ENCODE measurements at places on chromosomes 2 and 18.

DNA sequence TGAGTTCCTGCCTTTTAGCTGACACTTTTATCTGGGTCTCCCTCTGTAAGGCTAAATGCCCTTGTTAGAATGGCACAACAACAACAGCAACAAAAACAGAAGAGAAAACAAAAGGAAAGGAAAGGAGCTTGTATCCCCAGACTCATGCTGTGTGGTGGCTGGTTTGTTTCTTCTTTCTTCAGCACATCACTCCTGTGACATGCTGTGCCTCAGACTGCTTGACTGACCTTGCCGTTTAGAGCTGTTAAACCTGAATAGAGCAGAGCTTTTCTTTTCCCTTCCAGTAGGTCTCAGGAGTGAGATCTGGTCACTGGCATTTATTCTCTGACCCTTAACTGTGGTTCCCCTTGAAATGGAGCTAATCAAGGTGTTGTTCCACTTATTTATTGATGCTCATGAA, 18.9 kb downstream of the GALNT13 start:
- DNase-seq: no peak

DNA sequence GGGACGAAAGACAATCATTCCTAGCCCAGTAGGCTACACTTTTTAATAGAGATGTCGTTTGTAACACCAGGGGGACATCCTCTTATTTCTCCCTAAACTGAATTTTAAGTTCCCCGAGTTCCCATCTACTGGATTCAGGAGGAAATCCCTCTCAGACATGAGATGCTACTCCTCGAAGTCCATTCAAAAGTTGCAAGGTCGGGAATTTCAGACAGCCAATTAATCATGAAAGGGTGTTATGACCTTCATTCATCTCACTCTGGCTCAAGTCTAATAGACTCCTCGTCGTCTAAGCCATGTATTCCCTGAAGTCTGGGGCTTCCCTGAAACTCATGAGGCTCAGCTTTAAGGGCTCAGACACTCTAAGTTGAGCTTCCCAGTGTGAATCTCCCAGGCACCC, 1.2 kb upstream of the DSC3 start:
- no peak for DNase-seq

GRCh38 chr2:141439524-141439923, 691.3 kb downstream of the LRP1B start:
- no peak for DNase-seq

DNA sequence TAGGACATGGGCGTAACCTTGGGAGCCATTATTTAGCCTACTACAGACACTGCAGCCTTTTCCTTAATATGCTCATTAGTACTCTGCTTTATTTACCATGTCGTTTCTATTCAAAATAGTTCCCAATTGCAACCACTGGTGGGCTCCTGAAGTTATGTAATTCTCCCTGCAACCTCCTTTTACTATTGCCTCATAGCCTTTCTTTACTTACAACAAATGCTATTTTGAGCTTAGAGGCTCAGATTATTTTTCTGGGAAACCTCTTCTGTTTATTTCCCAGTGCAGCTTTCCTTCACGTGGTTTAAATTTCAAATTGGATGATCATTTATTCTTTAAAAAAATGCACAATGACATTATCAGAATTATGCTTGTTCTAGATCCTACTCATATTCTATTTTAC, 492.3 kb upstream of the TMEFF2 start:
- no peak for DNase-seq

DNA sequence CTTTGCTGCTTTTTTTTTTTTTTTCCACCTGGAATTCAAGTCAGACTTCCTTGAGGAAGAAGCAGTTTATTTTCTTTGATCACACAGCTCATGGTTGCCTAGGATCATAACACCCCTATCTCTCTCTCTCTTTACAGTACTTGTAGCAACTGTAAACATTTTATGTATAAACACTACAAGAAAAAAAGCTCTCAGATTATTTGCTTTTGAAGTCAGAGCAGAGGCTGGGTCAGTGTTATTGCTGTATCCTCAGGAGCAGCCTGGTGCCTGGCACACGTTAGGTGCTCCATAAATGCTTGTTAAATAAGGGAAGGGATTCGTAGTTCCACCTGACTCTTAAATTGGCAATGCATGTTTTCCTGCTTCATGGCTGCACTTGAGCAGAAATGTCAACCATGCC, 221.2 kb downstream of the TGIF1 start:
- no peak for DNase-seq

DNA sequence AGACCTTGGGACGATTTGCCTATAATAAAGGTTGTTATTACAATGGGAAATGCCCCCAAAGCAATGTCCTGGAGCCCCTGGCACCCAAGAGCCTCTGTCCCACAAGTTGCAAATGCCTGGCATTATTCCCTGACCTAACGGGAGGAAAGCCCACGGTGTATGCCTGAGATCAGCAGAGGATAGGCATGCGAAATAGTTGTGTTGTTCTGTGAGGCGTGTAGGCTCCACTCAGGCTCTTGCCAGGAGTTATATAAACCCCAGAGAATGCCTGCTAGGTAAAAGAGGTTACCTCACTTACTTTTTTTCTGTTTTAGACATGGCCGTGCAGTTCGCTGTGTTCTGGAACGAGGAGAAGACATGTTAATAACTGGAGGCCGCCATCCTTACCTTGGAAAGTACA, 52.1 kb downstream of the AOX1 start:
- no peak for DNase-seq

DNA sequence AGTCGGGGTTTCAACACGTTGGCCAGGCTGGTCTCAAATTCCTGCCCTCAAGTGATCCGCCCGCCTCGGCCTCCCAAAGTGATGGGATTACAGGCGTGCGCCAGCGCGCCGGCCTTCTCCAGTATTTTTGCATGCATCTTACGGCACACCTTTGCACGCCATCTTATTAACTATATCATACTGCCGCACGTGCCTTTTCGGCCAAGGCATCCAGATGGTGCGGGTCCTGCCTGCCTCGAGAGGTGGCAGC, 765 bp upstream of the ING5 start:
- DNase-seq: no peak

GRCh38 chr2:65319072-65319673, 91.5 kb downstream of the ACTR2 start:
- no peak for DNase-seq

DNA sequence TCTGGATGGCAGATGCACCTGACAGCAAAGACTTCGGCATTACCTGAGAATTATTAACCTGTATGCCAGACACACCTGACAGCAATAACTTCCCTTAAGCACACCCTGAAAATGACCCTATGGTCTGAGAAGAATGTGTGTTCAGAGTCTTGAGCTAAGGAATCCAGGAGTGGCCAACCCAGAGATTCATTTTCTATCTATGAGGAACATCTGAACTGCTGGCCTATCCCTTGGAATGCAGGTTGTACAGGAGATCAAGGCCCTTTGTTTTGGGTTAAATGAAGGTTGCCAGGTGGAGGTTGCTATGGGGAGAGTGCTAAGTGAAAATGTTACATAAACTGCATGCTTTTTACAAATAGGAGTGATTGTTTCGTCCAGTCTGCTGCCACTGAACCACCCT, 200.9 kb upstream of the MEIS1 start:
- no peak for DNase-seq

GRCh38 chr2:227816507-227817294, 3.1 kb downstream of the CCL20 start:
- no peak for DNase-seq

GRCh38 chr18:31612124-31612523, 20.4 kb downstream of the TTR start:
- DNase-seq: no peak

DNA sequence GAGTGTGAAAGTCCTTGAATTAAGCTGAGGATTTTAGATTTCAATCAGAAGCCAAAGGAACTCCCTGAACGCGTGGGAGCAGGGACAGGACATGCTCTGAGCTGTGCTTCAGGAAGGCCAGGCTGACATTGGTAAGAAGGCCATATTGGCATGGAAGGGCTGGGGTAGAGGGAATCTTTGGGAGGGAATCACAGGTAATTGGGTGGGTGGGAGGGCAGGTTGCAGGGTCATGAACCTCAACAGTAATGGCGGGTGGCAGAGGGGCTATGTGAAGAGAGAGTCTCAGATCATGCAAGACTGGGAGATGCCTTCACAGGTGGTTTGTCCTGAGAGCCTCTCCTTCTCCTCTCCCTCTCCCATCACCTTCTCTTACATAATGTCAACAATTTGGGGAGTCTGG, 18.6 kb upstream of the CELF4 start:
- DNase-seq: no peak

DNA sequence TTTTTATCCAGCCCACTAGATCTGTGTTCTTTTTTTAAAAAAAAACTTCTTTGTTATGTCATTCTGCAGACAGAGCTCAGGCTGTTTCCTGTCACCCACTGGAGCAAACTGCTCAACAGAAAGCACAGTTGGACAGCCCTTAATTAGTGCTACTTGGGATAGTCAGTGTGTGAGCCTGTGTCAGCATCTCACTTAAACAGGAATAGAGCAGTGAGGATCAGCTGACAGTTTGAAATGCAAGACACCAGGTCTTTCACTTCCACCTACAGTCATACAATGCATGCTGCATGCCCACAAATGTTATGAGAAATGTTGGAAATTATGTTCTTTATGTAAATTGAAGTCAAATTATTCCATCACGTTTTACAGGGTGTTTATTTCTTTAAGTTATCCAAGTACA, 174.9 kb downstream of the NR4A2 start:
- no peak for DNase-seq

DNA sequence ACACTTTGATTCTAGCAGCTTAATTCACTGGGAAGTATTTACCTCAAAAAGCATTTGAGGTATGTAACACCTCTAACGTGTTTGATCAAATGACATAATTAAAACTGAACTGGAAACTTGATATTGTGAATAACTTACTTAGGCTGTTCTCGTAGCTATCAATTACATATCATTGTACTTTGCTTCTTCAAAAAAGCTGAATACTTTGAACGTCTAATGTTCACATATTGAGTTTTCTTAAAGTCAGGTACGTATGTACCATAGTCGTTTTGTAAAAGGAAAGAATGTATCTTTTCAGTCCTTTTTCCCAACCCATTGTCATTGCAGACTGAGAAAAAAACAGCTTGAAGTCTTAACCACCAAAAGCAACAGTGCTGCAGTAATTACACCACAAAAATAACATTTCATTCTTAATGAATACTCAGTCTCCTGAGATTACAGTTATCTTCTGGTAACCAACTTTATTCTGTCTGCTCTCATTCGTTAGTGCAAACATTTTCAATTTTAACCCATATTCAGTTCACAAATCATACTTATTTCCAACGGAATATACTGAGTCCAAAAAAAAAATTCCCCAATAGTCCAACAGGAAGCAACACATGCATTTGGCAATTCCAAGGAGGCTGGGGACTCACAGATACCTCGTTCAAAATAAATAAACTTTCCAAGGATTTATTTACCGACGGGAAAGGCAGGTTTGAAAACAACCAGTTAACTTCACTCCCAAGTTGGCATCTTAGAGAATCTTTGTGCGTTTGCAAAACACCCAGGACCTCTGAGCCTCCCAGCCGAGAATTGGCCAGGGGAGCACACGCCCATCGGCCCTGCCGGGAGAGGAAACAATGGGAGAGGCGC, 1.1 kb downstream of the CHN1 start:
- no peak for DNase-seq

GRCh38 chr18:11767935-11768334, 78.9 kb downstream of the GNAL start:
- DNase-seq: no peak

GRCh38 chr2:160363961-160364360, 129.6 kb downstream of the RBMS1 start:
- no peak for DNase-seq

GRCh38 chr2:204870053-204870452, 324.8 kb downstream of the PARD3B start:
- no peak for DNase-seq

- no peak for DNase-seq
Measured at GRCh38 chr2:203585516-203585915, 50.4 kb upstream of the RAPH1 start.

GRCh38 chr2:24994146-24994724, 22.5 kb upstream of the DNAJC27 start:
- DNase-seq: no peak

- DNase-seq: no peak
Measured at GRCh38 chr2:217360781-217361482, 501.1 kb upstream of the TNP1 start.

GRCh38 chr18:45191795-45192194, 423.5 kb upstream of the SLC14A2 start:
- no peak for DNase-seq

GRCh38 chr2:144006139-144006538, 513.8 kb downstream of the ZEB2 start:
- no peak for DNase-seq

- DNase-seq: no peak
Measured at GRCh38 chr2:187429989-187430388, 18.1 kb downstream of the CALCRL start.

DNA sequence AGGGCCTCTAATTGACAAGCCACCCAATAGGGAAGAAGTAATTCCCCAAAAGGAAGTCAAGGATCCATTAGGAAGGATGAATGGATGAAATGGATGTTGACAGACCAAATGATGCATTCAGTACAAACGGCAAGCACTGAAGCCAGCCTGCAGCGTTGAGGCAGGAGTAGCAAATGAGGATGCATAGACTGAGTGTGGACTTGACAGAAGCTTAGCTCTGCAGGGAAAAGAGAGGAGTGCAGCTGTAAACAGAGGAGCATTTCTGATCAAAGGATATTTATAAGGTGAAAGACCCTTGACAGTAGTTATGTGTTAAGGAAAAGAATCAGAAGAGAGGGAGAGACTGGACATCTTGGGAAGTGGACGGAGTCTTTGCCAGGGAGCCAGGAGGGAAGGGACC, 253.2 kb upstream of the RAB12 start:
- no peak for DNase-seq

Measured in activated gamma-delta T cell treated with Interleukin-2 at 50 U/mL for 16 hours (primary cell).